ENCODE measurements at places on chromosomes 16 and 17.

DNA sequence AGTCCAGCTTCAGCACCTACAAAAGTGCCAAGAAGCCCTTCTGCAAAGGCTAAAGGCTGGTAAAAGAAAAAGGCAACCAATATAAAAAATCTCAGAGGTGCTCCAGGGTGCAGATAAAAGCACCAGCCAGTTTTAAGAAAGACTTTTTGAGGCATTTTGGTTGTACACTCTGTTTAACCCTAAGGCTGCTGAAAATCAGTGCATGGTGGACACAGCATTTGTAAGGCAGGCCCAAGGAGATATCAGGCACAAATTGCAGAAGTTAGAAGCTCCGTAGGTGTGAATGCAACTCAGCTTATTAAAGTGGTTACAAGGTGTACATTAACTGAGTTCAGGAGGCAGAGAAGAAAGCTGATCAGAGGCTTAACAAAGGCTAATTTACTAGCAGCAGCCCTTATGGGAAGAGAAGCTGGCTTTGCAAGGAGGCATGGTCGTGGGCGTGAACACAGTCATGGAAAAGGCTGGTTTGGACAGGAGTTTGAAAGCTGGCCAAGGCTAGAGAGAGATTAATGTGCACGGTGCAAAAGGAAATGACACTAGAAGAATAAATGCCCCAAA, 21.1 kb downstream of the ACSM1 start:
- DNase-seq: no peak

DNA sequence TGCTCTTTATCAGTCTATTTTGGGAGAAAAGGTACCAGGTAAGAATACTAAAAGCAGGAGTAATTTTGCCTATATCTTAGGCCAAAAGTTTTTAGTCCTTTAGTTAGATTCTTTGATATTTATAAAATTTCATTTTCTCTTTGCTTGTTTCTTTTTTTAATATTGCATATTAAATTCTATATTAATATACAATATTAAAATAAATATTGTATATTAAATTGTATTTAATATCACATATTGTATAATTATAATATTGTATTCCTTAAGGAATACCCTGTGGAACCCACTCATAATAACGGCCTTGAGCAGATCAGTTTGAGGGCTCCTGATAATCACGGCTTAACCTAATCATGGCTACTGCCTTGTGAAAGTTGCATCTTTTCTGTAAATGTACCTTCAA, 1.9 kb downstream of the CEP95 start:
- no peak for DNase-seq

DNA sequence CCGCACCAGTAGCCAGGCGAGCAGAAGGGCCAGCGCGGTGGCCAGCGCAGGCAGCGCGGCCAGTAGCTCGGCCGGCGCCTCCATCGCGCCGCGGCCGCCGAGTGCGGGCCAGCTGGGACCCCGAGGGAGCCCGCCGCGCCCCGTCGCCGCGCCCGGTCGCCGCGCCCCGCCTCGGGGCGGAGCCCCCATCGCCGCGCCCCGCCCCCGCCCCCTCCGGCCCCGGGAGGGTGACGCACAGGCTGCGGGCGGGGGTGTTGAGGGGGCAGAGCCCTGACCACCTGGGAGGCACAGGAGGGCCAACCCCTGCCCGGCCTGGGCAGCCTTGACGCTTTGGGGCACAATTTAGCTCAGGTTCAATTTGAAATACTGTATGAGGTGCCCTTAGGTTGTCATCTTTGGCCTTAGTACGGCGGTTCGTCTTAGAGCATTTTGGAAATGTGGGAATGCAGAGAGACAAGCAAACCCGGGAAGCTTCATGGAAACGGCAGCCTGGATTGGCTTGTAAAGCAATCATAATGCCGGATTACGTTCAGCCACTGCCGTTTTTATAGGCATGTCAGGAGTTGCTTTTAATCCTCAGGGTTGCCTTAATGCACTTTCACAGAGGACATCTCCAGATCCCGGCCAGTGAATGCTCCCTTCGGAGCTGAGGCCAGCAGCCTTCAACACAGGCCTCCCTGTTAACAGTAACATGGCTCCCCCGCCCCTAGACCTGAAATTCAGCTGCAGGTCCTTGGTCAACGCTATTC, at the start of gene MXRA7:
Gene MXRA7 (minus strand): TSS at position 103 of the 749 bp plus-strand sequence. CDS start 19 bp downstream, at position 84.
- DNase-seq: no peak

GRCh38 chr17:42429726-42430447, 6.8 kb upstream of the CAVIN1 start:
- no peak for DNase-seq

- no peak for DNase-seq
Observed at GRCh38 chr17:68389041-68389440, 68.3 kb downstream of the WIPI1 start.

- no peak for DNase-seq
Observed at GRCh38 chr16:68645494-68646388, 631 bp downstream of the CDH3 start.

GRCh38 chr17:75875182-75875939, 3.0 kb downstream of the TRIM47 start:
- DNase-seq: no peak

- DNase-seq: peak; percentile 55
Observed at GRCh38 chr17:55770196-55770870, 19.5 kb downstream of the PCTP start.

GRCh38 chr17:78925662-78926555, 722 bp upstream of the TIMP2 start:
- DNase-seq: peak; percentile 45

GRCh38 chr17:59093702-59094231, 12.9 kb downstream of the TRIM37 start:
- no peak for DNase-seq

- DNase-seq: no peak
Observed at GRCh38 chr16:53191413-53191812, 136.6 kb downstream of the CHD9 start.

DNA sequence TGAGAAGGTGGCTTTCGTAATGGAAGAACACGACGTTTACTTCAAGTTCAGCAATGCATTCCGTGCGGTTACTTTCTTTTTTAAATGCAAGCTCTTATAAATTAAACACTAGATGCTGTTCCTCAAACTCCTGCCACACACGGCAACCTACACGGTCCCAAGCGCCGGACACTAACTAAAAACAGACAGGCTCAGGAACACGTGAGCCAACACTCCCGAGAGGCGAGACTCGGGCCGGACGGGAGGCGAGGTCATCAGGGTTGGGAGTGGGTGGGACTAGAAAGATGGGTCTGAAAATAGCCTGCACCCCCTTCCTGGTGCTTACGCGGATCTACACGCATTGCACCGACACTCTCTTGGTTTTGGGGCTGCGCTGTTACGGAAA, 6.4 kb downstream of the CLCN7 start:
- no peak for DNase-seq

- DNase-seq: no peak
Observed at GRCh38 chr17:39867880-39868553, at the start of gene ZPBP2. TSS of gene ZPBP2 (plus strand) at chr17:39868202. CDS start at chr17:39868355, 153 bp downstream.

DNA sequence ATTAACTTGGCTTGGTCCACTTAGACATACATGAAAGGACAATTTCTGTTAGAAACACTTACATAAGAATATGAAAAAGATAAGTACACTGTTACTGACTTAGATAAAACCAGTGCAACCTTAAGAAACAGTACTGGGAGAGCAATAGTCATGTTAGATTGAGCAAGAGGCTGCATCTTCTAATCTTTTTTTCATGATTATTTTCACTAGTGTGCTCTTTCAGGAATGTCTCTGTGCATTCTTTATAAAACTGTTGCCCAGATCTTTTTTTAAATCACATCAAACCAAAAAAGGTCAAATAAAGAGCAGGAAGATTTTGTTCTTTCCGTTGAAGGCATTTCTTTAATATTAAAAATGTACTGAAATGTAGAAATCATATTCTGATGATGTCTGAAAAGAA, 100.7 kb upstream of the AXIN2 start:
- no peak for DNase-seq

DNA sequence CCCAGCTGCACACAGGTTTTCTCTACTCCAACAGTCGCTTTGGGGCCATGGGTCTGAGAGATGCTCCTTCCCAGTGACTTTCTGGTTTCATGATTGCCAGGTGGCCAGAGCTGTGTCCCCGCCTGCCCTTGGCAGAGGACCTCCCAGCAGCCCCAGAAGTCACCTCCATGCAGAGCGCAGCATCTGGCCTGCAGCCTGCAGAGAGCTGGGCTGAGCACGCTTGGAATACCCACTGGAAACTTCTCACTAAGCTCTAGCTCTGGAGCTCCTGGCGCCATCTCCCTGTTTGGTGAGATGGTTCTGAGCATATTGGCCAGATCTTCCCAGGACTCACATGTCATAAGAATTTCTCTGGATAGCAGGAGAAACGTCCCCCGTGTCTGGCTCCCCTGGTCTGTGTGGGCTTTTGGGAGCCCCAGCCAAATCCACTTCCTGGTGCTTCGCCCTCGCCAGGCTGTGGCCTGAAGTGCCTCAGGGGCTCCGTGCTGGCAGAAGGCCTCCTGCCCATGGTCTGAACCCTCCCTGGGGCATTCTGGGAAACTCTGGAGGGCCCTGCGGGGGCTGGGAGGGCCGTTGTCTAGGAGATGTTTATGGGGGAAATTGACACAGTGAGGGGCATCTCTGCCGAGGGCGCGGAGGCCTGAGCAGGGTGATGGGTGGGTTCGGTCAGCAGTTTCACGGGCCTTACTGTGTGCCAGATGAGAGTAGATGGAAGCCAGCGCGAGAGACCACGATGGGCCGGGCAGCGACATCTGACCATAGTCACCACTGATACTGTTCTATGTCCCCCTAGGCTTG, 73.2 kb upstream of the CIBAR2 start:
- no peak for DNase-seq

DNA sequence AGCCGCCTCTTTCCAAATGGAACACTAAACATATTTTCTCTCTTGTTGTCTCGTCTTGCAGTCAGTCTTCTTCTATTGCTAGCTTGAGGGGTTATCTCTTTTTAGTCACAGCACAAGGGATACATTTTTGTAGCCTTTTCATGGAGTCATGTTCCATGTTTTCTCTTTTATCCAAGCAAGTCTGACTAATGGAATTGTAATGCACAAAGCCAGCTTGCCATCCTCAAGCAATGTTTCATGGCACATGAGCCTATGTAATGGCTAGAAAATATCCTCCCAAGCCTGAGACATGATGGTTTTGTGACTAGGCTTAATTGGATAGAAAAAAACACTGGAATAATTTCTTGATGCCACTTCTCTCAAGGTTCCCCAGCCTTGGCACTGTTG, 414.6 kb upstream of the GOT2 start:
- DNase-seq: no peak

- DNase-seq: no peak
Observed at GRCh38 chr17:44661835-44662234, 5.6 kb downstream of the MEIOC start.

GRCh38 chr16:81241706-81242105, 3.2 kb downstream of the BCO1 start:
- no peak for DNase-seq

GRCh38 chr17:77529328-77529650, 388.5 kb downstream of the SEC14L1 start:
- no peak for DNase-seq

GRCh38 chr17:29760279-29761039, 137.7 kb upstream of the CORO6 start:
- DNase-seq: peak; percentile 25

DNA sequence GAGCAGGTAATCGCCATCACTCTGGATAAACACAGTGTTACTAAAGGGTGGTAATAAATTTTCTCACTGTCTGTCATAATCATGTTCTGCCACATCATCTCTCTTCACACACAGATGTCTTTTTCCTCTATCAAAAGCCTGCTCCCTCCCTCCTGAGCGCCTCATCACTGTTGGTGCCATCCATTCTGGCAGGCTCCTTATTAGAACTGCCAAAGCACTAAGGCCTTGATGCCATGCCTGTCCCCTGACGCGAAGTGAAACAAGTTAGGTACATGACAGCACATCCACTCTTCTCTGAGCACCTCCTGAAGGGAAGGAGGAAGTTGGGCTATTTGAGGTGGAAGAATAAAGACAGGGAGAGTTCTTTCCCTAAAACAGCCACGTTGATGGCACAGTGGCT, 38.2 kb upstream of the AXIN2 start:
- DNase-seq: no peak

- no peak for DNase-seq
Observed at GRCh38 chr17:74715144-74715543, 2.4 kb upstream of the CD300LF start.

DNA sequence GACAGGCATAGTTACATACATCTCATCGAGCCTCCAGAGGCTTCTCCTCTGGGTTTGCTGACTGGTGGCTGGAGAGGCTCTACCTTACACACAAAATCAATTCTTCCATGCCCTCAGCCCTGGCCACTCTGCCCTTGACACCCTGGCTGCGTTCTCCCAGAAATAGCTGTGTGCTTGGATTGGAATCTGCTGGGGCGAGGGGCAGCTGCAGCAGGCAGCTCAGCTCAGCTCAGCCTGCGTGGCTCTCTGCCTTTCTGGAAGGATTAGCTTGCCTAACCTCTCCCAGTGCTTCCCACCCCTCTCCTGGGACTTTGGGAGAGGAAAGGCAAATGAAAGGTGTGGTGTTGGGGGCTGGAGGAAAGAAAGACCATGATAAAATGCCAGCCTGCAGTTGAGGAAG, 216.1 kb downstream of the ENGASE start:
- no peak for DNase-seq

DNA sequence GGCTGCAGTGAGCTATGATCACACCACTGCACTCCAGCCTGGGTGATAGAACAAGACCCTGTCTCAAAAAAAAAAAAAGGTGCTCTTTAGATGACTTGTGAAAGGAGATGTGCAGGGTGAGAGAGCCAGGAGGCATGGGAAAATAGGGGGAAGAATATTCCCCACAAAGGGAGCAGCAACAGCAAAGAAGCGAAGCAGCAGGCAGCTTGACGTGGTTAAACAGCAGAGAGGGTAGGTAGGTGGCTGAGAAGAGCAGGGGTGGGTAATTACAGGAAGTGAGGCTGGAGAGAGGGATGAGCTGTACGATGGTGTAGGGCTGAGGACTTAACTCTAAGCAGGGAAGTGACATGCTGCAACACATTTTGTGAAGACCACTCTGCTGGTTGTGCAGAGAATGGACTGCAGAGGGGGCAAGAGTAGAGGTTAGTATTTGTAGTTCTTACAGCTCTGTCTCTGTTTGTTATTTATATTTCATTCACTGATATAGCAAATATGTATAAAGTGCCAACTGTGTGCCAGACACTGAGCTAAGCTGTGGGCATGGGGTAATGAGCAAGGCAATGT, 1.6 kb downstream of the HEATR3 start:
- DNase-seq: peak; percentile 85

- no peak for DNase-seq
Observed at GRCh38 chr16:12541672-12542071, 262.0 kb downstream of the CPPED1 start.

DNA sequence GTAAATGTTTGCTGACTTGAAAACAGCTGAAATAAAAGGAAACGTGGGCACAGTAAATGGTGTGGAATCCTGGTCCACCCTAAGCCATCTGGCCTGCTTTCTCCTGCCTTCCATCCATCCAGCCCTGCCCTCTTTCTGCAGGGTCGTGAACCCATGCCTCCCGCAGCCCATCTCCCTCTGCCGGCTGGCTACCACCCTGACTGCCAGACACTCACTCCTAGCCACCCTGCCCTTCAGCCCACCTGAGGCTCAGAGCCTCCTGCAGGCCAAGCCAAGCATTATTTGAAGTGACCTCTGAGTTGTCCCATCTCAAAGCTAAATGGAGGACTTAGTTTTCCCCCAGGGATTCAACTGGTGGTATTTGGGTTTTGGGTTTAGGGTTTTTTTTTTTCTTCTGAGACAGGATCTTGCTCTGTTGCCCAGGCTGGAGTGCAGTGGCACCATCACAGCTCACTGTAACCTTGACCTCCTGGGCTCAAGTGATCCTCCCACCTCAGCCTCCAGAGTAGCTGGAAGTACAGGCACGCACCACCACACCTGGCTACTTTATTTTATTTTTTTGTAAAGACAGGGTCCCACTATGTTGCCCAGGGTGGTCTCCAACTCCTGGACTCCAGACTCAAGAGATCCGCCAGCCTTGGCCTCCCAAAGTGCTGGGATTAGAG, 8.4 kb downstream of the ZDHHC1 start:
- no peak for DNase-seq

Measured in Kasumi-1 (cell line).